ENCODE measurements at places on chromosomes 7 and 10.
A peak's percentile ranks its signal among the peaks of the same experiment; 100 is the strongest.

GRCh38 chr10:132420981-132421846, 24.2 kb downstream of the PWWP2B start:
- peak; percentile 35 for DNase-seq

GRCh38 chr10:988667-989545, 672 bp downstream of the GTPBP4 start:
- DNase-seq: no peak

- DNase-seq: no peak
Measured at GRCh38 chr7:68306692-68307107, 1291.6 kb upstream of the AUTS2 start.

DNA sequence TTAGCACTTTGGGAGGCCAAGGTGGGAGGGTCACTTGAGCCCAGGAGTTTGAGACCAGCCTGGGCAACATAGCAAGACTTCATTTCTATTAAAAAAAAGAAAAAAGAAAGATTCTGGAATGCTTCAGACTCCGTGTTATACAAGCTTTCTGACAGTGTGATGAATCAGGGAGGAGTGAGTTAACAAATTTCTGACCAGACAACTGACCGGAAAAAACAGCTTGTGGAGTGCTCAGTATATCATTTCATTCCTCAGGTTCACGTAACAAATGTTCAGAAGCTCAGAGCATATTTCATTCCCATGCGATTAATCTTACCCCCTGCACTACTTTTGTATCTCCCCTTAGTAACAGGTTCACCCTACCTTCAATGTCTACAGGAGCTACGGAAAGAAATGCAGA, 28.6 kb upstream of the TNPO3 start:
- no peak for DNase-seq

GRCh38 chr7:129854401-129854800, 98.4 kb downstream of the UBE2H start:
- no peak for DNase-seq

- no peak for DNase-seq
Measured at GRCh38 chr10:109929501-109930219, 6.3 kb upstream of the XPNPEP1 start.

DNA sequence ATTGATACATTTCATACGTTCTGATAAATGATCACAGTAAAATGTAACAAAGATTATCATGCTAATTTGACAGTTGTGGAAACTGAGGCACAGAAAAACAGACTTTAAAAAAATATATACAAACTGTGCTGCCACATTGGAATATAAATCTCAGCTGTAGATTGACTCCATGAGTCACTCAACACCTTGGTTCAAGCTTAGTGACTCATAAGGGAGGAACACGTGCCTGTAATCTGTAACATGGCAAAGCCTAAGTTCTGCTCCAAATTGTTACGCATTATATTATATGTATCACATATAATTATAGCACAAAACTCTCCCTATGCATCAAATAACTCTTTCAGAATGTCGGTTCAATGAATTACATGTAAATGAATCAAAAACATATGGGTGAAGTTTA, 1047.5 kb downstream of the GATA3 start:
- no peak for DNase-seq

- no peak for DNase-seq
Measured at GRCh38 chr7:42902331-42902730, 9.5 kb downstream of the C7orf25 start.

DNA sequence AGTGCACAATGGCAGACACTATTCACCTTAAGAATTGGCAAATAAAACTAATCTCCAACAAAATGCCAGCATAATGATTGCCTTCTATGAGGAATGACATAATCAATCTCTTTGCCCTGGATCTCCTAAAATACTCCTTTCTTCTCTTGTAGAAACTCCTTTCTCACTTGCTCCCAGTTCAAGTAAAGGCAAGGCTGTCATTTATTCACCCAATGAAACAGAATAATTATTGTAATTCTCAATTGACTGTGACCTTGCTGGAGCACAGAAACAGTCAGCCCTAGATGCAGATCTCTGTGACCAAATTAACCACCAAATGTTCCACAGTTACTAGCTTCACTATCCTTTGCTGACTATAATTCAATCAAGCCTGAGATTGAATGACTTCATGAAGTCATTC, 99.3 kb downstream of the SEMA3C start:
- DNase-seq: no peak

- DNase-seq: no peak
Measured at GRCh38 chr10:95814011-95814727, 58.2 kb downstream of the ENTPD1 start.

- no peak for DNase-seq
Measured at GRCh38 chr10:77974396-77975074, 48.0 kb upstream of the DLG5 start.

GRCh38 chr7:102453319-102453718, 11.3 kb downstream of the ALKBH4 start:
- DNase-seq: no peak

DNA sequence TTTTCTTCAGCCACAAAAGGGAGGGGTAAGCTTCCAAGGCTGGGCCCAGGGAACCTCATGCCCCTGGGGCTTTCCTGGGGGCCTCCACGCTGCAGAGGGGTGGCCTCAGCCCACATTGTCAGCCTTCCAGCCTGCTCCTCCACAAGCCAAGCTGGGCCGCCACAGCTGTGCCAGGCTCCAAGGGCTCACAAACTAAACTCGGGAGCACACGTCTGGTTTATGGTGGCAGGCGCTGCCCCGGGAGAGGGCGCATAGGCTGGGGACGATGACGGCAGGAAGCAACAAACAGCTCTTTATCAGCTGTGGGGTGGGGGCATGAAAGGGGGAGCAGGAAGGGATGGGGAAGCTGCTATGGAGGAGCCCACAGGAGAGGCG, 6.3 kb upstream of the CDH23 start:
- no peak for DNase-seq

DNA sequence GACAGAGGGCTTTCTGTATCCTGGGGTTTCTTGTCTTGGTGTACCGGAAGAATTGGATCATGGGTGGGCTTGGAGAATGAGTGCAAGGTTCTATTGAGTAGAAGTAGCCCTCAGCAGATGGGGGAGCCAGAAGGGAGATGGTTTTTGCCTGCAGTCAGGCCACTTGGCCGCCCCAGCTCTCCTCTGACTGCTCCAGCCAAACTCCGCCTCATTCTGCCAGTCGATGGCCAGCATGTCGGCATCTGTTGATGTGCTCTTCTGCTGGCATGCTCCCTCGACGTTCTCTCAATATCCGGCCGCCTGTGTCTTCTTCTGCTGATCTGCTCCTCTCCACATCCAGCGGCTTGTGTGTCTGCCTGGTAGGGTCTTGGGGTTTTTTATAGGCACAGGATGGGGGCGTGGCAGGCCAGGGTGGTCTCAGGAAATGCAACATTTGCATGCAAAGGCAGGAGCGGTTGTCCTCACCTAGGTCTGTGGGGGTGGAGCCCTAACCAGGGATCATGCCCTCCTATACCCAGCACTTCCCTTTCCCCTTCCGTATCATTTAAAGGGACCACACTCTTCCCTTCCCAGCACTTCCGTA, 40.2 kb upstream of the TNS3 start:
- no peak for DNase-seq

DNA sequence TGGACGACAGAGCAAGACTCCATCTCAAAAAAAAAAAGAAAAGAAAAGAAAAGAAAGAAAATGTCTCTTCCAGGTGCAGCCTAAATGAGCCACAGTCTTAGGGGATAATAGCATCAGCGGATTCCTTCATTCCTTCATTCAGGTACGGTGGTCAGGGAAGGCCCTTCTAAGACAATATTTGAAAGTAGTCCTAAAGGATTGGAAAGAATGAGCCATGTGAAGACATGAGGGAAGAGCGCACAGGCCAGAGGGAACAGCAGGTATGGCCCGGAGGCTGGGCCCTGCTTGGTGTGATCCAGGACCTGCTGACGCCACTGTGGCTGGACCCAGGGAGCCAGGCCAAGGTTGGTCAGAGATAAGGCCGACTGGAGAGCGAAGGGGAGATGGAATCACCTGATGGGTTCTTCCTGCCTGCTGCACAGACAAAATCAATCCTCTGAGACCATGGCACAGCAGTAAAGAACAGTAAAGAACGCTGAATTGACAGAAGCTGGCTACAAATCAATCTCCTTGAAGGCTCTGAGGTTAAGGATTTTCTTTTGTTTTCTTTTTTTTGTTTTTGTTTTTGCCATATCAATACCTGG, 16.3 kb upstream of the MKRN1 start:
- DNase-seq: no peak

DNA sequence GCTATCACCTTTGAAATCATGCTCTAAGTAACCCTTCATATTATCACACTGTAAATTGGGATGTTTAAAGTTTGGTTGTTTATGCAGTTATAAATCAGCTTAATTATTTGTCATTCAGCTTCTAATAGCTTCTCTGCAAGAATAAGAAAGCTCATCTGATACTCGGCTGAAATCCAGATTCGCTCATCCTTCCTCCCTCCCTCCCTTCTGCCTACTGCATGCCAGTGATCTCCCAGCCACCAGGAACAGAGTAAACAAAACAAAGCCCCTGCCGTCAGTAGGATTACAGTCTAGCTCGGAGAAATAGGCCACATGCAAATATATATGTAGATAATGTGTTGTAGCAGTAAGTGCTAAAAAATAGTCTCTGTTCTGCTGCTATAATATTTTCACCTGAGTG, 211.8 kb downstream of the NSUN6 start:
- DNase-seq: no peak

GRCh38 chr7:15452670-15453069, 109.1 kb downstream of the AGMO start:
- DNase-seq: no peak

- DNase-seq: no peak
Measured at GRCh38 chr7:14425559-14425958, 436.1 kb upstream of the ETV1 start.

DNA sequence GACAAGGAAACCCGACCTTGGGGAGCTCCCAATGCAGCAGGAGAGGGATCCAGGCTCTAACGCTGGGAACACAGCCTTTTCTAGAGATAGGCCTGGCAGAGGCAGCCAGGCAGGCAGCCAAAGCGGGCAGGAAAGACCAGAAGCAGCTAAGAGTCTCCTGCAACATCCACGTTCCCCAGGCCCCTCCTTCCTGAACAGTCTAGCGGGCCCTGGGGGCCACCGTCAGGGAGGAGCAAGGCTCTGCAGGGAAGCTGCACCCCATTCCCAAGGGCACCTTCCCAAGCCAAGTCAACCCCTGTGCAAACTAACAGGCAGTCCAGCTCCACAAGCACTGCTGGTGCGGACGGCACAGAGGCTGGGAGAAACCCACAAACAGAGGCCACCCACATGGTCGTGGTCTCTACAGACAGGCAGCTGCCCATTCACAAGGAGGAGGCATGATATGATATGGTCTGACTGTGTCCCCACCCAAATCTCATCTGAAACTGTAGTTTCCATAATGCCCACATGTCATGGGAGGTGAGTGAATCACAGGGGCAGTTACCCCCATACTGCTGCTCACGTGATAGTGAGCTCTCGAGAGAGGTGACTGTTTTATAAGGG, 115.7 kb downstream of the MAD1L1 start:
- no peak for DNase-seq

DNA sequence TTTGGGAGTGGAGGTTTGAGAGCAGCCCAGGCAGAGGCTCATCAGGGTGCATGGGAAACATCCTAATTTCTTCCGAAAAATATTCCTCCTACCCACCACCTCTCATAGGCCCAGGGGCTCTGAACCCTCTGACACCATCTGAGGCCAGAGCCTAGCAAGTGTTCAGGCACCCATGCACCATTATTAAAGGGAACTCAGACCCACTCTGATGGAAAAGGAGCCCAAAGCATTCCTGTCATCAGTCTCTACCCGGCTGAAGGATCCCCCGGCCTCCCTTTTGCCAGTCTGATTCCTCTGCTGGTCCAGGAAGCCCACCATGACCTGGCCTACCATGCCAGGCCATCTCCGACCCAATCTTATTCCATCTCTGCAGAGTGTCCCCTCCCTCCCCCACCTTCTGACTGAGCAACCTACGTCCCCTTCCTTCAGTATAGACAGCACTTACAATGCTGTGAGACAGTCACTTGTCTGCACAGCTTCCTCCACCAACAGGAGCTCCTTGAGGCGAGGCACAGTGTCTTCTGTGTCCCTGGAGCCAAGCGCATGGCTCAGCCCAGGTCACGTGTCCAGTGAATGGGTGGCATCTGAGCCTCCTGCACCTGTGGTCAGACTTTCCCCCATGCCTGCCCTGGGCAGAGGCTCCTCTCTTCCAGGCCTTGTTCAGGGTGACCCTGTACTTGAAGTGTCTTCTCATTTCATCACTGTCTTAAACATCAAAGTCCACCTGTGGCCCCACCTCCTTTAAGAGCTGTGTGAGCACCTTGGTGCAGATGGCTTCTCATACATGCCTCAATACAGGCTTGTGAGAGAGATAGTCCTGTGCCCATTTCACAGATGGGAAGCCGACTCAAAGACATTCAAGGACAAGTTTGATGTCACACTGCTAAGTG, 889 bp upstream of the GPR15LG start:
- DNase-seq: no peak

- DNase-seq: peak; percentile 40
Measured at GRCh38 chr7:25117226-25118047, 7.6 kb downstream of the CYCS start.

DNA sequence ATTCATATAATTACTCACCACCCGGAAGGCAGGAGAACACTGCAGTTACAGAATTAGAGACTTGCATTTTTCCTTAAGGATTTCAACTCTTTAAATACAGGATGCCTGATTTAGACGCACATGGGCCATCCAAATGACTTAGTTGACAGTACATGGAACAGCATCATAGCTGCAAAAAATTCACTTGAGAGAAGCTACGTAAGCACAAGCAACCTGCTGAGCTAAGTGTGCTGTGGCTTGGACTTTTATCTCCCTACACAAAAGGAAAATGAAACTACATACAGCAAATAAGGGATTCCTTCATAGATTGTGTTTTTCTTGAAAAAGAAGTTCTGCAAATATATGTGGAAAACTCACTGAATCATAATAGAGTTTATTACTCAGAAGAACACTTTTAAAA, 152.6 kb downstream of the POU6F2 start:
- no peak for DNase-seq

GRCh38 chr7:143217806-143218205, 4.0 kb upstream of the TAS2R40 start:
- no peak for DNase-seq

DNA sequence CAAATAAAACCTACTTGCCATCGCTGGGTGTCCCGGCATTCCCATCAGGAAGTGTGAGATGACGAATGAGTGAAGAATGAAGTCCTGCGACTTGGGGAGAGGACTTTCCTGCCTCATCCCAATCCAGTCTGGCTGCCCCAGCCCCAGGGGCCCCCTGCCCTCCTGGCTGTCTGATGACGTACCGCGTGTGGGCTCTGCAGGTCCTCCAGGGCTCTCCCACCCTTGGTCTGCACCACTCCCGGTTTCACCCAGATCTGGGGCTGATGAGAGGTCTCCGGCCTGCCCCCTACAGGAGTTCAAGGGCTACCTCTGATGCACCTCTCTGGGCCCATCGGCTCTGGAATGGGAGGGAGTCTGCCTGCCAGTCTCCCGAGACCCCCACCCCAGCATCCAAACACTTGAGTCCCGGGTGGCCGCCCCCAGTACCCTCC, 9.8 kb downstream of the ATP6V1F start:
- DNase-seq: no peak

- no peak for DNase-seq
Measured at GRCh38 chr10:29765330-29765729, 130.6 kb upstream of the SVIL start.

Data from CD4-positive, alpha-beta T cell treated with Interleukin-10 for 1 hour (primary cell).